Sigmoid colon (tissue), 7 donors: ENCODE measurements at places on chromosomes 13 and 19. TPM values are rescaled to one million over a fixed set of nuclear protein-coding genes. Genes with fewer than 3 reads are reported as not detected.
A peak's percentile ranks its signal among the peaks of the same experiment; 100 is the strongest.

Gene ZNF302
- 12.8 TPM for polyA plus RNA-seq

Gene ERVK3-1
- polyA plus RNA-seq: 23.6 TPM

Gene MYADM
- 7.9 TPM for polyA plus RNA-seq

Gene SIAH3
- polyA plus RNA-seq: not detected

Gene GFY
- not detected for polyA plus RNA-seq

Gene ZNF175
- 3.6 TPM for polyA plus RNA-seq

Gene CGB1
- polyA plus RNA-seq: not detected

Gene LILRA1
- polyA plus RNA-seq: not detected

Gene MEIOSIN
- polyA plus RNA-seq: not detected

Gene SKA3
- polyA plus RNA-seq: 0.60 TPM

- H3K36me3 ChIP-seq: no peaks in the 10 kb centered on the region
- DNase-seq: peak; percentile 77
- H3K4me1 ChIP-seq: peaks cover 5% of the 10 kb centered on the region
- H3K27me3 ChIP-seq: no peaks in the 10 kb centered on the region
These were observed 5.9 kb upstream of the ARGLU1 start for GRCh38 chr13:106573868-106574267.

- no peak for DNase-seq
- no peaks in the 10 kb centered on the region for H3K27me3 ChIP-seq
- peaks cover 6% of the 10 kb centered on the region for H3K4me1 ChIP-seq
- H3K27ac ChIP-seq: no peak overlapping the region
- H3K4me3 ChIP-seq: no peak overlapping the region
- H3K36me3 ChIP-seq: no peaks in the 10 kb centered on the region
These were observed 38.5 kb downstream of the TBC1D4 start for GRCh38 chr13:75443356-75443958.

GRCh38 chr19:4669723-4670480, at the start of gene MYDGF:
Gene MYDGF, minus strand, starts transcription at chr19:4670342. Its CDS starts 8 bp downstream, at chr19:4670334.
- H3K27ac ChIP-seq: peak within 1 kb of the TSS; percentile 80
- H3K36me3 ChIP-seq: peaks cover 4% of the 10 kb centered on the region
- H3K4me1 ChIP-seq: no peaks in the 10 kb centered on the region
- DNase-seq: peak; percentile 96

DNA sequence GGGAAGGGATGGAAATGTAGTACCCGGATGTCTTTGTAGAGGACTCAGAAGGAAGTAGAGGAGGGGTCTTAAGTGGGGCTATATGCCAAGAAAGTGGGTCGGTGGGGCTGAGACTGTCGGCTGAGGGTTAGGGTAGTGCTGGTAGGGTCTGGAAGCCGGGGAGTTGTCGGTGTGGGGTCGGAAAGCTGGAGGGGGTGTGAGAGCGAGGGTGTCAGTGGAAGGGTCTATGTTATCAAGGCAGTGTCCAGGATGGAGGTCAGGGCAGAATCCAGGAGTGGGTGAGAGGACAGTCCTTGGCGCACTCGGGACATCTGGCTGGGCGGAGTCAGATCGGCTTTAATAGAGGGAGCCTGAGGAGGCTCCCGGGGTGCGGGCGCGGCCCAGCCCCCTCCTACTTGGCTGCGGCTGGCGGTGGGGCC, 1.7 kb downstream of the HSPB6 start:
- H3K4me1 ChIP-seq: peaks cover 57% of the 10 kb centered on the region
- no peaks in the 10 kb centered on the region for H3K27me3 ChIP-seq
- peak overlapping the region; percentile 81 for H3K4me3 ChIP-seq
- peak overlapping the region; percentile 98 for H3K27ac ChIP-seq
- DNase-seq: no peak

GRCh38 chr19:33998302-33998701, 174.0 kb upstream of the LSM14A start:
- no peak overlapping the region for H3K4me3 ChIP-seq
- no peak overlapping the region for H3K27ac ChIP-seq
- no peaks in the 10 kb centered on the region for H3K4me1 ChIP-seq
- DNase-seq: no peak
- no peaks in the 10 kb centered on the region for H3K27me3 ChIP-seq
- H3K36me3 ChIP-seq: no peaks in the 10 kb centered on the region

DNA sequence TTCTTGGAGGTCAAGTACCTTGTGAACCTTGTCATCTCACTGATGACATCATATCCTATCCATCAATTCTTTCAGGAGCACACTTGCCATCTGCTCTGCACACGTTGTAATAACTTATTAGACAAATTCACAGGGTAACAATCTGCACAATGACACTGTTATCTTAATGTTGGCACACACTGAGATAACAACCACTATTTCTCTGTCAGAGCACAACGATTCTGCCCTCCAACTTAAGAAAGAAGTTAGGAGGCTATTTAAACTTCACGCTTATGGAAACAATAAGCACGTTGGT, 351.3 kb downstream of the DACH1 start:
- no peak overlapping the region for H3K27ac ChIP-seq
- DNase-seq: no peak
- H3K4me1 ChIP-seq: no peaks in the 10 kb centered on the region
- H3K36me3 ChIP-seq: no peaks in the 10 kb centered on the region

GRCh38 chr19:30344446-30345425, 27.4 kb upstream of the ZNF536 start:
- H3K36me3 ChIP-seq: no peaks in the 10 kb centered on the region
- DNase-seq: no peak
- H3K27me3 ChIP-seq: no peaks in the 10 kb centered on the region
- H3K4me1 ChIP-seq: no peaks in the 10 kb centered on the region

- H3K4me1 ChIP-seq: no peaks in the 10 kb centered on the region
- no peaks in the 10 kb centered on the region for H3K36me3 ChIP-seq
- DNase-seq: no peak
- H3K27me3 ChIP-seq: no peaks in the 10 kb centered on the region
These were observed 1.5 kb downstream of the KIR2DL3 start for GRCh38 chr19:54739587-54740497.

DNA sequence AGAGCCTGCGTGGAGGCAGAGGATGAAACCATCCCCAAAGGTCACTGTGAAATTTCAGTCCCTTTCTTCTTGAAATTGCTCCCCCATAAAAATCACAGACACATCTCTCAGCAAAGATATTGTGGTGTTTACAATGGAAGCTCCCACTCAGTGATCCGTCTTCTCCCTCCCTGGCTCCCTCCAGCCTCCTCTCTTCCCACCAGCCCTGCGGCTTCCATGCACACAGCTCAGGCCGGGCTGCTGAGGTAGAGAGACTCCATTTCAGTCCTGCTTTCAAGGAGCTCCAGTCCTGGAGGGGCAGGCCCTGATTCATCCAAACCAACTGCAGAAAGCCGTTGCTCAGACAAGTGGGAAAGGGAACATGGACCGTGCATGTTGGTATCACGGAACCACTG, 24.0 kb upstream of the MIER2 start:
- H3K27ac ChIP-seq: no peak overlapping the region
- no peak overlapping the region for H3K4me3 ChIP-seq
- H3K27me3 ChIP-seq: peaks cover 5% of the 10 kb centered on the region
- H3K4me1 ChIP-seq: no peaks in the 10 kb centered on the region
- no peak for DNase-seq

DNA sequence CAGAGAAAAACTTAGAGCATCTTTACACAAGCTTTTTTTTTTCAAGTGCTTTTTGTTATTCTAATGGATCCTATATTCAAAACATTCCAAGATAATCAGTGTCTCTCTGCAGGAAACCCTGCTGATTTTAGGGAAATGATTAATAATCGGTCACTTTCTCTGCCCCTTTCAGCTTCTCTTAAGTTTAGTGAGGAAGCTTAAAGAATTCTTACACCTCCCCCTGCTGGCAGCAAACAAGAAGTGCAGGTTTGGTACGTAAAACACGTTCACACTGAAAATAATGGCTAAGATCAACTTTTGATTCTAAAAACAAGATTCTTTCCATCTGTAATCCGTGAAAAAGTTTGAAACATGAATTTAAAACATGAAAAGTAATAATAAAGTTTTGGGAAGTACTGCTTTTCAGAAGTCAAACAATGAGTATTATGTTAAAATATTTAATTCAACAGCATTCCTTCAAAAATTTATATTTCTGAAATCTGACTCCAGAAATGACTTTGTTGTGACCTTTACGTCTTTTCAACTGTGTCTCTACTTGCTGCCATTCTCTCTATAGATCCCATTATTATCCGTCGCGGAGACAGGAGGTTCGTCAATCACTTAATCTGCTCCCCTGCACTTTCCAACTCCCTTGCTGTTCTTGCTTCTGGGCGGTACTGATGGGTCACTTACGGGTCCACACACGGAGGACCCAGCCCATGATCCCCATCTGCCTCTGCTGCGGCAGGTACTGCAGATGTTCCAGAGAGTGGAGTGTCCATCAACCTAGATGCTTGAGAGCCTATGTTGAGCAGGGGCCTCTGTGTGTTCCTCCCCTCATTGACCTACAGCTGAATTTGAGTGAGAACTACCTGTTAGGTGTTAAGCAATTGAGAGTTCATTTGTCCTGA, 203.1 kb upstream of the EDNRB start:
- H3K36me3 ChIP-seq: no peaks in the 10 kb centered on the region
- no peak overlapping the region for H3K27ac ChIP-seq
- H3K4me3 ChIP-seq: no peak overlapping the region
- no peak for DNase-seq
- no peaks in the 10 kb centered on the region for H3K27me3 ChIP-seq
- no peaks in the 10 kb centered on the region for H3K4me1 ChIP-seq

GRCh38 chr13:24251525-24251924, 57.9 kb upstream of the C1QTNF9 start:
- H3K27ac ChIP-seq: no peak overlapping the region
- peak; percentile 52 for DNase-seq
- no peaks in the 10 kb centered on the region for H3K27me3 ChIP-seq

GRCh38 chr19:10566658-10567410, 1.0 kb upstream of the KRI1 start:
- H3K4me3 ChIP-seq: peak overlapping the region; percentile 61
- no peaks in the 10 kb centered on the region for H3K4me1 ChIP-seq
- peak overlapping the region; percentile 93 for H3K27ac ChIP-seq
- DNase-seq: no peak
- H3K27me3 ChIP-seq: no peaks in the 10 kb centered on the region

DNA sequence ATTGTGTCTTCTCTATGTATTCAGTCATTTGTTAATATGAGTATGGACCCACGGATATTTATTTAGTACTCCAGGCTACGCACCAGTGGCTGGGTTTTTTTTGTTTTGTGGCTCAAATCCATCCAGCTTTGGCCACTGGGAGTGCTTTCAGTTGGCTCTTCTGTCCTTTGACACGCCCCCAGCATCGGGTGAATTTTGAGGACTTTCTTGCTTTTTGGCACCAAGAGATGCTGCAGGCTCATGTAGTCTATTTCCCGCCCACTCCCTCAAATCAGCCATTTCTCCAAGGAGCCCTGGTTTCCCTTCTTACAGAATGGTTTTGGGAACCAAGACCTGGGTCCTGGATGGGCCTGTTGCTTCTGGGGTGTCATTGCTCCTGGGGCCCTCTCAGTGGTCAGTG, 55.8 kb downstream of the SMARCA4 start:
- H3K27ac ChIP-seq: no peak overlapping the region
- no peaks in the 10 kb centered on the region for H3K4me1 ChIP-seq
- H3K4me3 ChIP-seq: no peak overlapping the region
- H3K27me3 ChIP-seq: no peaks in the 10 kb centered on the region

DNA sequence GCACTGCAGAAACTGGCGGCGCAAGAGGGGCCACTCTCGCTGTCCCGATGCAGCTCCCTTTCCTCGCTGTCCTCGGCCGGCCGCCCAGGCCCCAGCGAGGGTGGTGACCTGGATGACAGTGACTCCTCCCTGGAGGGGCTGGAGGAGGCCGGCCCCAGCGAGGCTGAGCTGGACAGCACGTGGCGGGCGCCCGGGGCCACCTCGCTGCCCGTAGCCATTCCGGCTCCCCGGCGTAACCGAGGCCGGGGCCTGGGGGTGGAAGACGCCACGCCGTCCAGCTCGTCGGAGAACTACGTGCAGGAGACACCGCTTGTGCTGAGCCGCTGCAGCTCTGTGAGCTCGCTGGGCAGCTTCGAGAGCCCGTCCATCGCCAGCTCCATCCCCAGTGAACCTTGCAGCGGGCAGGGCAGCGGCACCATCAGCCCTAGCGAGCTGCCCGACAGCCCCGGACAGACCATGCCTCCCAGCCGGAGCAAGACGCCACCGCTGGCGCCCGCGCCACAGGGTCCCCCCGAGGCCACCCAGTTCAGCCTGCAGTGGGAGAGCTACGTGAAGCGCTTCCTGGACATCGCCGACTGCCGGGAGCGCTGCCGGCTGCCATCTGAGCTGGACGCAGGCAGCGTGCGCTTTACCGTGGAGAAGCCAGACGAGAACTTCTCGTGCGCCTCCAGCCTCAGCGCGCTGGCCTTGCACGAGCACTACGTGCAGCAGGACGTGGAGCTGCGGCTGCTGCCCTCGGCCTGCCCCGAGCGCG, 12.4 kb downstream of the C19orf25 start:
- no peak for DNase-seq
- peaks cover 73% of the 10 kb centered on the region for H3K27me3 ChIP-seq
- no peak overlapping the region for H3K4me3 ChIP-seq
- H3K4me1 ChIP-seq: peaks cover 64% of the 10 kb centered on the region

- H3K27me3 ChIP-seq: no peaks in the 10 kb centered on the region
- H3K4me1 ChIP-seq: no peaks in the 10 kb centered on the region
- no peaks in the 10 kb centered on the region for H3K36me3 ChIP-seq
- peak; percentile 67 for DNase-seq
These were observed 31.7 kb downstream of the RASA3 start for GRCh38 chr13:114100446-114101357.

GRCh38 chr13:32660227-32660626, 74.0 kb downstream of the PDS5B start:
- no peaks in the 10 kb centered on the region for H3K27me3 ChIP-seq
- H3K36me3 ChIP-seq: no peaks in the 10 kb centered on the region
- H3K27ac ChIP-seq: no peak overlapping the region
- H3K4me3 ChIP-seq: no peak overlapping the region
- H3K4me1 ChIP-seq: no peaks in the 10 kb centered on the region

- H3K4me3 ChIP-seq: no peak overlapping the region
- H3K27ac ChIP-seq: no peak overlapping the region
- H3K4me1 ChIP-seq: peaks cover 12% of the 10 kb centered on the region
- no peaks in the 10 kb centered on the region for H3K36me3 ChIP-seq
- DNase-seq: no peak
These were observed 66.0 kb downstream of the TEX26 start for GRCh38 chr13:30998136-30999088.

GRCh38 chr19:17027535-17027975, 945 bp upstream of the CPAMD8 start:
- H3K27me3 ChIP-seq: peaks cover 66% of the 10 kb centered on the region
- DNase-seq: no peak
- H3K27ac ChIP-seq: no peak overlapping the region
- no peaks in the 10 kb centered on the region for H3K4me1 ChIP-seq
- no peaks in the 10 kb centered on the region for H3K36me3 ChIP-seq

GRCh38 chr19:46181388-46181779, 33.3 kb downstream of the IGFL2 start:
- H3K27me3 ChIP-seq: peaks cover 8% of the 10 kb centered on the region
- DNase-seq: no peak
- H3K36me3 ChIP-seq: no peaks in the 10 kb centered on the region
- H3K4me1 ChIP-seq: no peaks in the 10 kb centered on the region

DNA sequence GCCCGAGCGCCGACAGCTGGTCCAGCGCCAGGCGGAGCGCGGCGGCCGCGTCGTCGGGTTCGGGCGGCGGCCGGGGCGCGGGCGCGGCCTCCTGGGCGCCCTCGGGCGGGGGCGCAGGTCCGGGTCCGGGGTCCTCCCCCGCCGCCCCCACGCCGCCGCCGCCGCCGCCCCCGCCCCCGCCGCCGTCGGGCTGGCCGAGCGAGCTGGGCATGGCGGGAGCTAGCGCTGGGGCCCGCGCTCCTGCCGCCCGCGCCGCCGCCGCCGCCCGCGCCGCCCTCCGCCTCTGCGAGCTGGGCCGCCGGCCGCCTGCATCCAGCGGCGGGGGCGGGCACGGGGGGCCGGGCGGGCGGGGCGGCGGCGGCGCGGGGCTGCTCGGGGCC, 287 bp downstream of the MEX3D start:
- H3K36me3 ChIP-seq: no peaks in the 10 kb centered on the region
- no peaks in the 10 kb centered on the region for H3K4me1 ChIP-seq
- H3K27ac ChIP-seq: no peak overlapping the region
- DNase-seq: no peak
